Lung (tissue), 17 donors: ENCODE measurements at places on chromosomes 2 and 18. TPM values are rescaled to one million over a fixed set of nuclear protein-coding genes. Genes with fewer than 3 reads are reported as not detected.

TWIST2 gene
- polyA plus RNA-seq, result 10.1 TPM

- DNase-seq, result no peak
Observed at GRCh38 chr2:209499069-209499468, 75.2 kb downstream of the MAP2 start.

DNA sequence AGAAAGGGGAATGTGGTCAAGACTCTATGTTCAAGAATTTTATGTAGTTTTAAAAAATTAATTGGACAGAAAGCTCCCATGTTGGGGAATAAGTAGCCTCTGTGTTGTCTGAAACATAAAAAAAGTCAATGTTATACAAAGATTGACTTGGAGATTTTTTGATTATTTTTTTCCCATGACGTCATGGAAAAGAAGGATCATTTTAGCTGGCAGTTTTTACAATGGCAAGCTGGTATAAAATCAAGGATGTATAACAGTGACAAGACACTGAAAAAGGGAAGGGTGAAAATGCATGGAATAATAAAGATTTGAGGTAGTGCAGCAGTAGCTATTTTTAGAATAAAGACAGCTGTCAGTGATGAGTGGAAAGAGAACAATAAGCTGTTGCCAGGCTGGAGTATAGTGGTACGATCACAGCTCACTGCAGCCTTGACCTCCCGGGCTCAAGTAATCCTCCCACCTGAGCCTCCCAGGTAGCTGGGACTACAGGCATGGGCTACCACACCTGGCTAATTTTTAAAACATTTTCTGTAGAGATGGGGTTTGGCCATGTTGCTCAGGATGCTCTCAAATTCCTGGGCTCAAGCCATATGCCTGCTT is 9.2 kb downstream of the SLC39A10 start:
- DNase-seq, result peak; percentile 20

GRCh38 chr2:214311931-214312749 is 98.7 kb upstream of the VWC2L start:
- DNase-seq, result no peak

DNA sequence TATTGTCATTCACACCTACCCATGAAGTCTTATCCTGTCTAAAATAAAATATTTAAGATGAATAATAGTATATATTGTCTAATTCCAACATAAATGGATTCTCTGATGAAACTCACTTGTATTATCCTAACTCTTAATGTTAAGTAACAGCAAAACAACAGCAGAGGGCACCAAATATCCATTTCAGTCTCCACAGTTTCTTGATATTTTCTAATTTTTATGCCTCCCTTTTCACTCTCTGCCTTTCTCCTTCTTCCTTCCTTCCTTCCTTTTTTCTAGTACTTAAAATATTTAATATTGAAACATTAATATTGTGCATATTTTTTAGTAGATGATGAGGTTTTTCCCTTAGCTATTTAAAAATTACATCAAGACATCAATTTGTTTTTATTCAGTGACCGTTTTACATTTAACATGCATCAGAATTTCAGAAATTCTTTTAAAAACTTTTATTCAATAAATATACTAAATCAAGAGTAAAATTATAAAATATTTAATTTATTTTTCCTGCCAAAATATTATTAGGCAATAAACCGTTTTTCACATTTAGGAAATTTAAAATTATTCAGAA is 97.6 kb downstream of the WDR7 start:
- no peak for DNase-seq

GRCh38 chr2:188378371-188378950 is 86.8 kb downstream of the GULP1 start:
- no peak for DNase-seq

DNA sequence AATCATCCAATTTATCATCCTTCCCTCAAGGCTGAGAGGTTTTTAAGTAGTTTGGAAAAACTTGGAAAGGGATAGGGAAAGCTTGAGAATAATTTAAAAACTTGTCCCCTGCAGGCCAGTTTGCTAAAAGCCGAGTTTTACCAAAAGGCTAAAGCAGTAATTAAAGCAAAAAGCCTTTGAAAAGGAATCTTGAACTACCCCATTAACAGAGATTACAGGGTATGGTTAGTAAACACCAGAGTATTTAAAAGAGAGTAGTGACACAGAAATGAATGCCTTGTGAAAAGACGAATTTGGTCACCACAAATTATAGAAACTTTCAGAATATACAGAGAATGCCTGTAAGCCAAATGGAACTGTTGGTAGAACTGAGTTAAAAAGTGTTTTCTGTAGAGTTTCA is 85.0 kb downstream of the FMNL2 start:
- DNase-seq, result no peak

- DNase-seq, result no peak
Observed at GRCh38 chr2:15527074-15527739, 33.9 kb downstream of the NBAS start.

- no peak for DNase-seq
Observed at GRCh38 chr2:235855011-235855410, 313.2 kb downstream of the GBX2 start.

GRCh38 chr2:7432436-7432835 is 515.2 kb downstream of the RNF144A start:
- DNase-seq, result no peak

DNA sequence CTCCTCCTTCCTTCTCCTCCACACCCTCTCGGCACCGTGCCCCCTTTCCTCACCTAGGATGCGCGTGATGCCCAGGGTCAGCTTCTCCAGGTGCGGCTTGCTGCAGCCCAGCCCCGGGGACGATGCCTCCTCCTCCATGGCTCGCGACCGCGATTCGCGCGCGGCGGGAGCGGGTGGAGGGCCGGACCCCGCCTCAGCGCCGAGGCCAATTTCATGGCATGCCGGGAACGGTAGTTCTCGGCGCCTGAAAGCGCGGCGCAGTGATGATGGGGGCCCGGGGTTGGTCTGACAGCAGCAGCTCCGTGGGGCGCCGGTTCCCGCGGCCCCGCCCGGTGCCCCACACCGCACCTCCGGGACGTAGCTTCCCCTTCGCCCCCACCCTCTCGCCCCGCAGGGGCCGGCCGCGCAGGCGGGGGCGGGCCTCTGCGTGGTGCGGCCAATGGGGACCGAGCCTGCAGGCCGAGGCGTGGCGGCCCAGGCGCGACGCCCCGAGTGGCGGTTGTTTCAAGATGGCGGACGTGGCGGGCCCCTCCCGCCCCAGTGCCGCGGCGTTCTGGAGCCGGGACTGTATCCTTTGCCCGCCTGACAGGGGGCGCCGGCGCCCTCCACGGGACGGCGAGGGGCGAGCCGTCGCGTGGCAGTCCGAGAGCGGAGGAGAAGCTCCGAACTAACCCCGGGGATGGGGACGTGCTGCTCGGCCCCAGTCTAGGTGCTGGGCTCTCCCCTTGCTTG is at the start of the genes KIAA1328 and TPGS2:
Gene KIAA1328 (plus strand): TSS at position 498 of the 732 bp plus-strand sequence. CDS start 12 bp downstream, at position 510.
Gene TPGS2 (minus strand): TSS at position 373 of the 732 bp plus-strand sequence. CDS start 235 bp downstream, at position 138.
- DNase-seq, result peak; percentile 89
